ENCODE measurements at places on chromosomes 12 and 14. TPM values are rescaled to one million over a fixed set of nuclear protein-coding genes. Genes with fewer than 3 reads are reported as not detected.
A peak's percentile ranks its signal among the peaks of the same experiment; 100 is the strongest.

- H3K27ac ChIP-seq = no peak overlapping the region
- no peak overlapping the region for H3K4me3 ChIP-seq
- no peaks in the 10 kb centered on the region for H3K27me3 ChIP-seq
Measured at GRCh38 chr12:131044760-131045381, 91.2 kb downstream of the ADGRD1 start.

- H3K4me1 ChIP-seq = peaks cover 6% of the 10 kb centered on the region
- peaks cover 2% of the 10 kb centered on the region for H3K27me3 ChIP-seq
- H3K4me3 ChIP-seq = no peak overlapping the region
- H3K27ac ChIP-seq = peak overlapping the region; percentile 48
Measured at GRCh38 chr12:100986595-100987547, 192.3 kb downstream of the ANO4 start.

- no peak for DNase-seq
- H3K4me3 ChIP-seq = no peak overlapping the region
- H3K27me3 ChIP-seq = no peaks in the 10 kb centered on the region
- no peak overlapping the region for H3K27ac ChIP-seq
Measured at GRCh38 chr12:5965950-5966383, 20.9 kb upstream of the ANO2 start.

DNA sequence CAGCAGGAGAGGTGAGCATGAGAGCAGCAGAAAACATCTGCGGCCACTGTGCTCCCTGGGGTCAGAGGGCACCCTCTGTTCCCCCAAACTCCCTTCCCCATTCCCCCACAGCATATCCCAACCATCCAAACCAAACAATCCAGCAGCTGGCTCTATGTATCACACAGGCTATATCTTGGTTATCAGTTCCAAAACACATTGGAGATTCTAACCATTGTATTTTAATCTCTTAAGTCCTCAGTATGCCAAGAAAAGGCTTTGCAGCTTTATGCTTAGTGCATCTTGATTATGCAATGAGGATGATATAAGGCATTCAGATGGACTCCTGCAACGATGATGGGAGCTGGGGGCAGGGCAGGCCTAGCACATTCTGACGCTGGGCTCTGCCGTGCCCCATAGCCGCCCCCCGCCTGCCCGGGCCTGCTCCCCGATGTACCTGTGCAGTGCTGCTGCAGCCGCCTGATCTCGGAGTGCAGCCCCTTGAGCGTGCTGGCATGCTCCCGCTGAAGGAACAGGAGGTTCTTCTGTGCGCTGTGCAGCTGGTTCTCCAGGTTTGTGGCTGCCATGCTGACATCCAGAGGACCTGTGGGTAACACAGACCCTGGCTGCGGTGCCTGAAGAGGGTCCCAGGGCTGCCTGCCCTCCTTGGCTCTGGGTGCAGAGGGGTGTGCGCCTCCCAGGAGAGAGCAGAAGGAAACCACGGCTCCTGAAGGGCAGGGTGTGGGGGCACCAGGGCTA lies 29.6 kb downstream of the CCDC92 start:
- peak overlapping the region; percentile 25 for H3K27ac ChIP-seq
- H3K27me3 ChIP-seq = no peaks in the 10 kb centered on the region
- no peaks in the 10 kb centered on the region for H3K4me1 ChIP-seq
- H3K36me3 ChIP-seq = no peaks in the 10 kb centered on the region
- no peak overlapping the region for H3K4me3 ChIP-seq
- DNase-seq = no peak

DNA sequence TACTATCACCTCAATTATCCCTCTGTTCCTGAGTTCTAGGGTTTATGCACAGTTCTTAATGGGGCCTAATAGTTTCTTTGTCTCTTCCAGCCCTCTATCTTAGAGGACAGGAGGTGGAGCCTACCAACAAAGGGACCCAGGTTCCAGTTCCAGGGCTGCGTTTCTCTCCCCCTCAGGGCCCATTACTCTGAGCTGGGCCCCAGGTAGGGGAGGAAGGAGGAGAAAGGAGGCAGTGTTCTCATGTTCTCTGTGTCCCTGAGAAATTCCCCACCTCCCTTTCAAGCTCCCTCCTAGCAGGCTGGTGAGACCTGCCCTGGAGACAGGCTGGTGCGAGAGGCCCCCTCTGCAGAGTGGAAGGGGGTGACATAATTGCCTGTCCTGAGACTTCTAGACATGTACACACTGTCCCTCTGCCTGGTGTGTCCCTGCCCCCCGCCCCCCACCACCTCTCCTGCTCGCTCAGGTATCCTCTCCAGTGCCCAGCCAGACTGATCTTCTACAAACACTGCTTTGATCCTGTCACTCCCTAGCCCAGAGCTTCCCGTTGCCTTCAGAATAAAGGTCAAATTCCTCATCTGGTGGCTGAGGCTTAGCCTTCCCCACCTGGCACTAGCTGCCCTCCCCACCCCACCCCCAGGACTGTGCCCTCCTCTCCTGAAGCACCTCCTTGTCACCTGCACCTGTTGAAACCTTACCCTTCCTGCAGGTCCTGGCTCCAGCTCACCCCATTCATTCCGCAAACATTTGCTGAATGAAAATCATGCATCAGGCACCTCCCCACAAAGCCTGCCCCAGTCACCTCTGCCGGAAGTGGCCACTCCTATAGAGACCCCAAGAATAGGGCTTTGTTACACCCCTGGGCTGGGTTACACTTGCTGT lies 21.1 kb upstream of the KRT8 start:
- H3K27me3 ChIP-seq = no peaks in the 10 kb centered on the region
- no peak overlapping the region for H3K27ac ChIP-seq
- H3K4me3 ChIP-seq = no peak overlapping the region
- H3K36me3 ChIP-seq = no peaks in the 10 kb centered on the region

DNA sequence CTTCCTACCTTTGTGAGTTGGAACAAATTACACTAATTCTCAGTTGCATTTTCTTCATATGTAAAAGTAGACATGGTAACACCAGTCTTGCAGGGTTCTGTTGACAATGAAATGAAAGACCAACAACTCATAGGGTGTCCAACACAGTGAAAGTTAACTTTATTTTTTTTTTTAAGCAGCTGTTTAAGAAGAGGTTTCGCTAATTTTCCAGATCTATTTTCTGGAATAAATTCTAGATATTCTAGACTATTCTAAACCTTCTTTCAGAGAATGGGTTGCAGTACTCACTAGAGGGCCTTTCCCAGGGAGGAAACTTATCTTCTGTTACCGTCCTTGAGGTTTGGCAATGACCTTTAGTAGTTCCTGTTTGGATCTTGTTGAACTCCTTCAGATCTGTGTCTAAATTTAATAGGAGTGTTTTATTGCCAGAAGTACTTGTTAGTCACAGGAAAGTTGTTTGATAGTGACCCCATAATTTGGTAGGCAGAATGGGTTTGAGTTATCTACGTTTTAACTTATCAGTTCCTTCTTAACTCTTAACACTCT lies 2.8 kb upstream of the ART4 start:
- H3K4me3 ChIP-seq = no peak overlapping the region
- no peaks in the 10 kb centered on the region for H3K36me3 ChIP-seq
- H3K27me3 ChIP-seq = no peaks in the 10 kb centered on the region
- H3K4me1 ChIP-seq = peaks cover 7% of the 10 kb centered on the region

DNA sequence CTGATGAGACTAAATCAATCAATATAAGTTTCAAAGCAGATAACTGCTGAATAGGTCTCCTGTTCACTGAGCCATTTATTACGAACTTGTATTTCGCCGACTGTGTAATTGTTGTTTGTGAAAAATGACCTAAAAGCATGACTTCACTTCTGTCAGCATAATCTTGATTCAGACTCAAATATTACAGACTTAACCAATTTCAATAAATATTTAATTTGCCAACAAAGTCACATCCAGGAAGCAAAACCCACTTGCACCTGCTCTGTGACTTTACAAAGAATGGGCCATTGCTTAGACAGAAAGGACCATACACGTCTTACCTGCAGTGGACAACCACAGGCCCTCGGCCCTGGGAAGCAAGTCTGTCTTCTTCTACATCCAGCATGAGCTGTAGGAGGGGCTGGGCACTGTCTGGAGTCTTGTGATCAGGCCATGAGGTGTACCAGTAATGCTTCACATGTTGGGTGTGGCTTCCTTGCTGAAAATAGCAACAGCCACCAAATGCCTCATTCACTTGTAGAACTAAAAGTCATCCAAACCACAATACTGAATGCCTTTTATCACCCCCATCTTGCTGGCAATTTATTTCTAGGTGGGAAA lies 23.5 kb upstream of the PTPRB start:
- H3K27me3 ChIP-seq = no peaks in the 10 kb centered on the region
- no peak overlapping the region for H3K27ac ChIP-seq
- DNase-seq = no peak
- H3K4me3 ChIP-seq = no peak overlapping the region

- H3K4me3 ChIP-seq = no peak overlapping the region
- H3K27ac ChIP-seq = no peak overlapping the region
- H3K27me3 ChIP-seq = no peaks in the 10 kb centered on the region
- no peaks in the 10 kb centered on the region for H3K36me3 ChIP-seq
- H3K4me1 ChIP-seq = no peaks in the 10 kb centered on the region
Measured at GRCh38 chr14:44940944-44941343, 20.8 kb downstream of the KLHL28 start.

DNA sequence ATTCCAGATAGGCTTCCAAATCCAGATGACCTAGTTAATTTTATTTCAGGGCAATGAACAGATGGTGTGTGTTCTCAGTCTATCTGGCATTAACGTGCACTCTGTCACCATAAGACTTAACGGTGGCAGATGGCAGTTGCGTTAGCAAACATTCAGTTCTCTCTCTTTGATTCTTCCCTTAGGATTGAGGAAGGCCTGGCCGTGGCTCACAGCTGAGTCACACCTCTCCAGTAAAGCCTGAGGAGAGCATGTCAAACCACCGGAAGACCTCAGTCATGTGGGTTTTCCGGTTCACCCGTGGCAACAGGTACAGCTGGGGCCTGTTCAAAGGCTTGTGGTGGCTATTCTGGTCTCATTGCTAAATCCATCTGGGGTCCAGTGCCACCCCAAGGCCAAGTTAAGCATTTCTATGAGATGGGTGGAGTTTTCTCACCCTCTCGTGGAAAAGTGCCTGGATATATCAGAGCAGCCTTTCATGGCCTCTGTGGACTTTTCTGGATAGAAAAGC lies 545.1 kb upstream of the ATP2B1 start:
- H3K27ac ChIP-seq = no peak overlapping the region
- no peaks in the 10 kb centered on the region for H3K36me3 ChIP-seq
- H3K4me1 ChIP-seq = peaks cover 3% of the 10 kb centered on the region
- H3K4me3 ChIP-seq = no peak overlapping the region
- peak; percentile 75 for DNase-seq

- no peaks in the 10 kb centered on the region for H3K36me3 ChIP-seq
- H3K27ac ChIP-seq = no peak overlapping the region
- no peaks in the 10 kb centered on the region for H3K27me3 ChIP-seq
- no peak for DNase-seq
- no peaks in the 10 kb centered on the region for H3K4me1 ChIP-seq
Measured at GRCh38 chr12:77328326-77328725, 263.0 kb upstream of the E2F7 start.

DNA sequence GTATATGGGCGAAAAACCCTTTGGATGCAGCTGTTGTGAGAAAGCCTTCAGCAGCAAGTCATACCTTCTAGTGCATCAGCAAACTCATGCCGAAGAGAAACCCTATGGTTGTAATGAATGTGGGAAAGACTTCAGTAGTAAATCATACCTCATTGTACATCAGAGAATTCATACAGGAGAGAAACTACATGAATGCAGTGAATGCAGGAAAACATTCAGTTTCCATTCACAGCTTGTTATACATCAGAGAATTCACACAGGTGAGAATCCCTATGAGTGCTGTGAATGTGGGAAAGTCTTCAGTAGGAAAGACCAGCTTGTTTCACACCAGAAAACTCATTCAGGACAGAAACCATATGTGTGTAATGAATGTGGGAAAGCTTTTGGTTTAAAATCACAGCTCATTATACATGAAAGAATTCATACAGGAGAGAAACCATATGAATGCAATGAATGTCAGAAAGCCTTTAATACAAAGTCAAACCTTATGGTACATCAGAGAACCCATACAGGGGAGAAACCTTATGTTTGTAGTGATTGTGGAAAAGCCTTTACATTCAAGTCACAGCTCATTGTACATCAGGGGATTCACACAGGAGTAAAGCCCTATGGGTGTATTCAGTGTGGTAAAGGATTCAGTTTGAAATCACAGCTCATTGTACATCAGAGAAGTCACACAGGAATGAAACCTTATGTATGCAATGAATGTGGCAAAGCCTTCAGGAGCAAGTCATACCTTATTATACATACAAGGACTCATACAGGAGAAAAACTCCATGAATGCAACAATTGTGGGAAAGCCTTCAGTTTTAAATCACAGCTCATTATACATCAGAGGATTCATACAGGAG lies 21.4 kb downstream of the ZNF268 start:
- H3K4me1 ChIP-seq = no peaks in the 10 kb centered on the region
- H3K36me3 ChIP-seq = peaks cover 25% of the 10 kb centered on the region
- DNase-seq = no peak
- H3K27ac ChIP-seq = no peak overlapping the region
- H3K4me3 ChIP-seq = peak overlapping the region; percentile 26

- H3K27me3 ChIP-seq = no peaks in the 10 kb centered on the region
- no peak for DNase-seq
- H3K27ac ChIP-seq = no peak within 1 kb of the TSS
- no peaks in the 10 kb centered on the region for H3K36me3 ChIP-seq
- H3K4me1 ChIP-seq = no peaks in the 10 kb centered on the region
- peak within 1 kb of the TSS; percentile 53 for H3K4me3 ChIP-seq
Measured at GRCh38 chr14:93788293-93788542, at the start of gene PRIMA1. TSS of gene PRIMA1 (minus strand) at chr14:93788485. CDS start at chr14:93787718, 767 bp downstream.

DNA sequence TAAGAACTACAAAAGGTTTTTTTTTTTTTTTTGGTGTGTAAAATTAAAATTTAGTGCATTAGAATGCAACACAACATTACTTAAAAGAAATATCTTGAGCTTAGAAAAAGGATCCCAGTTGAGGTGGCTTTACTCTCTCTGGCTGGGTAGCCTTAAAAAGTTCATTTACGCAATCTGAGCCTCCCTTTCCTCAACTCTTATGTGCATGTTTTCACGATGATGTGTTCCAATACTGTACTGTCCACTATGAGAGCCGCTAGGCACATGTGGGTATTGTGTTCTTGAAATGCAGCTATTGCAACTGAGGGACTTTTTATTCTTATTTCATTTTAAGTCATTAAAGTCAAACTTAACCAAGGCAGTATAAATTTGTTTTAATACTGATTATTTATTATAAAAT lies 460.9 kb upstream of the SYT1 start:
- H3K36me3 ChIP-seq = no peaks in the 10 kb centered on the region
- no peak overlapping the region for H3K4me3 ChIP-seq
- no peak for DNase-seq
- no peaks in the 10 kb centered on the region for H3K27me3 ChIP-seq
- H3K4me1 ChIP-seq = no peaks in the 10 kb centered on the region
- H3K27ac ChIP-seq = no peak overlapping the region

The B4GALNT3 gene
- total RNA-seq = 17.4 TPM

The SLC2A14 gene
- total RNA-seq = 3.6 TPM

The ATL1 gene
- 11.0 TPM for total RNA-seq

The RHOF gene
- 5.6 TPM for total RNA-seq

The NOXRED1 gene
- 0.32 TPM for total RNA-seq

The CD4 gene
- total RNA-seq = 20.1 TPM

The PLEKHD1 gene
- 0.30 TPM for total RNA-seq

The NOVA1 gene
- 38.7 TPM for total RNA-seq

The BEST3 gene
- total RNA-seq = not detected

The NRL gene
- total RNA-seq = 1.1 TPM

The SPRYD4 gene
- total RNA-seq = 2.1 TPM

The PAPOLA gene
- 184 TPM for total RNA-seq

The CLEC14A gene
- total RNA-seq = 36.8 TPM

The FOXJ2 gene
- 29.8 TPM for total RNA-seq

The ITPR2 gene
- 84.8 TPM for total RNA-seq

The MYH6 gene
- not detected for total RNA-seq
